ENCODE measurements at places on chromosomes 1 and 21. TPM values are rescaled to one million over a fixed set of nuclear protein-coding genes. Genes with fewer than 3 reads are reported as not detected.

- DNase-seq, result peak; percentile 24
Measured at GRCh38 chr1:213122514-213122929, 71.5 kb downstream of the RPS6KC1 start.

- DNase-seq, result no peak
Measured at GRCh38 chr1:64921771-64922170, 44.6 kb downstream of the JAK1 start.

DNA sequence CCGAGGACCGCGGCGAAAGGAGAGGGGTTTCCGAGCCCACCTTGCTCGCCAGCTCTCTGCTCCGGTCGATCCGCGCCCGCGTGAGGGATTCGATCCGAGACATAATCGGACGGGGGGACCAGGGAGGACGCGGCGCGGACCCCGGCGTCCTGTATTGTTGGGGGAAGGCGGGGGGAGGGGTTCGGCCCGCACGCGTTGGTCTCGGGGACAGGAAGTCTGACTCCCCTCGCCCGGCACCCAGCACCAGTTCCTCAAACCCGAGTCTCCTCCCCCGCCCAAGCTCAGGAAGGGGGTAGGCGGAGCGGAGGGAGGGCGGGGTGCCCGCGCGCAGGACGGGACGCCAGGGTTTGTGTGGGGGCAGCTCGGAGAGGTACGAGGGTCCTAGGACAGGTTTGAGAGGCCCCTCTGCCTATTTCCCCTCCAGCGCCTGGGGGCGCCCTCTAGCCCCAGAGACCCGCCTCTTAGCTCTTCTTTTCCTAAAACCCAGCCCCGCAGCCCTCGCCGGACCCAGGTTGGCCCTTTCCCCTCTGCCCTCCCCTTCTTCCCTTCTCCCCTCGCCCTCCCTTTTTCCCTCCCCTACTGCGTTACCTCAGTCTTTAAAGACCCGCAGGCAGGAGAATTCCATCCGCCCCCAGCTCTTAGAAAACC lies at the start of gene ARHGEF2:
TSS of gene ARHGEF2 (minus strand) at position 223 of the 648 bp plus-strand sequence. CDS start at position 103, 120 bp downstream.
- DNase-seq, result peak; percentile 68

GRCh38 chr1:41319807-41320711 lies 41.2 kb upstream of the FOXO6 start:
- DNase-seq, result no peak

WNT9A gene
- total RNA-seq, result 7.1 TPM

Data from mammary epithelial cell (primary cell).